Sigmoid colon (tissue), 7 donors: ENCODE measurements at places on chromosomes 2 and 18.

DNA sequence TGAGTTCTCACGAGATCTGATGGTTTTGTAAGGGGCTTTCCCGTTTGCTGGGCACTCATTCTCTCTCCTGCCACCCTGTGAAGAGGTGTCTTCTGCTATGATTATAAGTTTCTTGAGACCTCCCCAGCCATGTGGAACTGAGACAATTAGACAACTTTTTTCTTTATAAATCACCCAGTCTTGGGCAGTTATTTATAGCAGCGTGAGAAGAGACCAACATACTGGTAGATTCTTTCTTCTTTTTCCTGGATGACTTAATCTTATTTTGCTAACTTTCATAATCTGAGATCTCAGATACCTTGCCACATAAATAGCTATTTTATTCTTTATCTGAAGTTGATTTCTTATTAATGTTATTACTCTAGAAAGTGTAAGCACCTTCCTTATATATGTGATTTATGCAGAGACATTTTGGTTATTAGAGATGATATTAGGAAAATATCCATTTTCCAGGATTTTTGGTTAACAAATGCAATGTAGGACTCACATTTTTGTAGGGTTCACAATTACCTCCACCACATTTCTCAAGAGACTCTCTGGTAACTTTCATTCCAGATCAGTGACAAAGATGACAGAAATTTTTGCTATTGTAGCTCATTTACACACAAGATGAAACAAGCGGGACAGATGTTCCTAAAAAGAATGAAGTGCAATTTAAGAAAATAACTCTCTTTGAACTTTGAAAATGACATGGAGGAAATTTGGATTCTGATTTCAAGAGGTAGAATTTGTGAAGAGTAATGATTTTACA, 97.9 kb upstream of the RND3 start:
- DNase-seq = no peak

DNA sequence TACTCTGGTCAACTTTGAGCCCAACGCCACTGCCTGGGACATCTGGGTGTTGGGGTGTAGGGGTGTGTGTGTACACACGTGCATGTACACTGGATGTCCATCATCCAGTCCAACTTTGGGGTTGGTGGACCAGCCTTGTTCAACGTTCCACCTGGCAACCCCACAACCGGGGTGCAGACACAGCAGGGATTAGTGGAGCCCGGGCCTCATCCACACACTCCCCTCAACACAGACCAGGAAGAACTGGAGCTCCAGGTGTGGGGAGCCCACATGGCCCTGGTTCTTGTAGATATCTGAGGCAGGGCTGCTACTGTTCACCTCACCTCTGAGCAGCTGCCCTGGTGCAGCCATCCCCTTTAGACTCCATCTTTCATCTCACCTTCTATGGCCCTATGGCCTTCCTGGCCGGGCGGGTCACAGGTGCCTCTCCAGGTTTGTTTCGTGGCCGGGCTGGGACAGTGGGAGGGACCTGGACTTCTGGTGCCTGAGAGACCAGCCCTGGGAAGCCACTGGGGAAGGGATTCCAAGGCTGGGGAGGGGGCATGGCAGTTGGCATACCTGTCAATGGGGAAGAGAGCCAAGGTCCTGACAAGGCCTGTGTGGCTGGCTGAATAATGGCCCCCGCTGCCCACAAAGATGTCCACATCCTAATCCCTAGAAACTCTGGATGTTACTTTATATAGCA, 7.5 kb downstream of the NEU2 start:
- peak; percentile 56 for DNase-seq

DNA sequence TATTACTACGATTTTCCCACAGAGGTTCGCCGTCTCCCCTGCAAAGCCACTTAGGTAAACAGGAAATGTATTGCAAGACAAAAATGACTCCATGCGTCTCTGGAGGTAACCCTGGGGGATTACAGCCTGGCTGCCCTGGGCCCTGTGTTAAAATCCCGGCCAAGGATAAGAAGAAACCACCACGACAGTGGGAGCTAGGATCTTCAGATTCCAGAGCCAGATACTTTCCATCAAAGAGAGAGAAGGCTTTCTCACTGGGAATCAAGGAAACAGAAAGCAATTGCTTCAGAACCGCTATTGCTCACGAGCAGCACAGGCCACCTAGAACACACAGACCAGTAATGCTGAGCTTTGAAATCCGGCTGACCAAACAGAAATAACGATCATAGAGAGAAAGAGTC, 97.9 kb upstream of the ZNF516 start:
- no peak for DNase-seq

DNA sequence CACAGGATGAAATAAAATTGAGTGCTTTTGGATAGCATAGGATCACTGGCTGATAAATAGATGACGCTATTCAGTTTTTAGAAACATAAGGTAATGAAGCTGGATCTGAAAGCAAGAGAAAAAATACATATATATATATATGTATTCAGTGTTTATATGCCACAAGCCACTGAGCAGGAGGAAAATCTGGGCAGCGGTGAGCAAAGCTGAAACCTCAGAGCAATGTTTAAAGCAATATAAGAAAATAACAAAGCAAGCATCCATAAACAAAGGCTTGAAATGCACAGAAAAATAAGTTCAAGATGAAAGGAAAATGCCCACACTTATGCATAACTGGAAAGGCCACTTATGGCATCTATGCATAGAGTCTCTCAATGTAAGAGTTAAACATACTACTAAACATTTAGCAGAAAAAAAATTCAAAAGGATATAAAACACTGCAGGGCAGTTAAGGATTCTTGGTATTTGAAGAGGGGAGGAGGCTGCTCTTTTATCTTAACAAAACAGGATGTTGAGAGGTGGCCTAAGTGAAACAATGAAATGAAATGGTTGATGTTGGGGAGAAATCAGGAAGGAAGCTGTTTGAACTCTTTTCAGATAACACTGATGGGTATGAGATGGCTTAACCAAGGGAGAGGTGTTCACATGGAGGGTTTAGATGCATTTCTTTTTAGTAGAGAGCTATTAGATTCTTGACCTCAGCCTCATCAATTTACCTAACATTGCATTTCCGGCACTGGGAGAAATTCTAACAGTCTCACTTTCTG, 129.1 kb downstream of the ARHGAP15 start:
- DNase-seq = no peak

DNA sequence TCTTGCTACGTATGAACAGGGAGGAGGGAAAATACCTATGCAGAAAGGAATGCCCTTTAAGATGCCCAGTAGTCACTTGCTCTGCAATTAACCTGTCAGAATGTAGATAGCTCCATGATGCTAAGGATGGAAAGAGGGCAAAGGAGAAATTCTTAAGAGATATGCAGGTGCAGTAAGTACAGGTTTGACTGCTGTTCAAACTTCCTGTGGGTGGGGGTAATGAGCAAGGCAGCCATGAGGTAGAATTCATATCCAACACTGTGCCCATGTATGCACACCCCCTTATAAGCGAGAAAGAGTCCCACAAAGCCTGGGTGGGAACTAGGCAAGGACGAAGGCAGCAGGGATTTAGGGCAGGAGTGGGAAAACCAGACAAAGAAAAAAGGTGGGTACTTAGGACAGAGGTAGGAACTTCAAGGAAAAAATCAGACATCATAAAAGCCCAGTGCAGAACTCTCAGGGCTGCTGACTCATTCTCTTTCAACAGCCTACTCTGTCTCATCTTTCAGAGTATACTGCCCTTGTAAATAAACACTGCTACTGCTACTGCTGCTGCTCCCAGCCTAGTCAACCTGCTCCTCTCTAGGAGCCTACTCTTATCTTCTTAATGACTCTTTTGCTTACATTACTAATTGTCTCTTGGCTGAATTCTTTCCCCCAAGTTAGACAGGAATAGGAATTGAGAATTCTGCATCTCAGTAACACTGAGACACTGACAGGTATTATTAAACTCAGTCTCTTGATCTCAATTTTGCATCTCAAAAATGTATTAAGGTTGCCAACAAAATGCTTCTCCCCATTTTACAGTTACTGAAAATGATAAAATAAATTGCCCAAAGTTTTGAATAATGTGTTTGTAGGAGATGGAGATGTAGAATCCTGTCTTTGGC, 189.0 kb downstream of the PTH2R start:
- no peak for DNase-seq

DNA sequence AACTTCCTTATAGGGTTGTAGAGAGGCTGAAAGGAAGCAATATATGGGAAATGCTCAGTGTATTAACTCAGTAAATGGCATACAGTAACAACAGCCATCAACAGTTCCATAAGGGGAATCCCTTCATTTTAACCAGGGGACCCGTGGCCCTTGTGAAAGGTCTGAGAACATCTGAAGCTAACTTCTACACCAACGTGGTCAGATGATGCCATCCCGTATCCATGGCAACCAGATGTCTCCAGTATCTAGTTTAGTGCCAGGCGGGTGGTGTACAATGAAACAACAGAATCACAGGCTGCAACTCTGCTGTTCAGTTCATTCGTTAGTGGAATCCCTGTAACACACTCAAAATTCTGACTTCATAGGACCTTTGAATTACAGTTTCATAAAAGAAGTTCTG, 162.3 kb downstream of the TGIF1 start:
- DNase-seq = peak; percentile 37

DNA sequence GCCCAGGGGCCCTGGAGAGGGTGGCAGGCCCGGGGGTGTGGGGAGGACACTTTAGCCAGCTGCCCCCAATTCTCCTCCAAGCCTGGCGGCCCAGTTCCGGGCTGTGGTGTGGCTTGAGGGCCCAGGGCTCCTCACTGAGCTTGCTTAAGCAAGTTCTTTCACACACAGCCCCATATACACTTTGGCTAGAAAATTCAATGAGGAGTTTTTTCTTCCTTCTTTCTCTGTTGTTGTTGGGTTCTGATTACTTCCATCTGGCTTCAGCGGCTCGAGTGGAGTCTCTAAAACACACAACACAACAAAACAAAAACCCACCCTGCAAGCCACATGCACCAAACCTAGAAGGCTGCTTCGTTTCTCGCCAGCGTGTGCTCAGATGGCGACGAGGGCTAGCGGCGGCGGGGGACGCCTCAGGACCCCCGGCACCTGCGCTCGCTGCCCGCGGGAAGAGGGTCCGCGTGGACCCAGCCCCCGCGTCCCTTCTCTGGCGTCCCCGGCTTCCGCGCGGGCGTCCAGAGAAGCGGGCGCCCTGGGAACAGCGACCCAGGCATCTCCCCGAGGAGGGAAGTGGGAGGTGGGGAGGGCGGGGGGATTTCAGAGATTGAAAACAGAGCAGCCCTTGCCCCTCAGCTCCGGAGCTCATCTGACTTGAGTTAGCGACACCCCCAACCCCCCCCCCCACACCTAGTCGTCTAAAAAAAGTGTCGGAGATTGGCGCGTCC, 577 bp upstream of the GLI2 start:
- no peak for DNase-seq

DNA sequence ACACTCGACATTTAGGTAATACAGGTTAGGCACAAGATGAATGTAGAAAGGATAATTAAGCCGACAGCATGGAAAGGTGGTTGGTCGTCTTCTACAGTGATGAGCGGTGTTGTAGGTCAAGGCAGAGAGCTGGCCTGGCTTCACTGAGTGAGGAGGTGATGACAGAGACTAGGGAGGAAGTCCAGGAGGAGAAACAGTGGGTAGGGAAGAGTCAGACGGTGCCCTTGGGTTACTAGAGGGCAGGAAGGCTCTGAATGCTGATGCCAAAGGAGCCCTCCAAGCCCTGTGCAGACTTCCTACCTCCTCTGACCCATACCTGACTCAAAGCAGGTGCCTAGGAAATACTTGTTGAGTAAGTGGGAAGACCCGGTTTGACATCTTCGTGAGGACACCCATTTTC, 100.8 kb downstream of the ITGB1BP1 start:
- DNase-seq = no peak

- DNase-seq = no peak
These were observed 978.4 kb upstream of the KLHL29 start for GRCh38 chr2:22406625-22407024.
